ENCODE measurements at places on chromosomes 12 and 14.

- peak; percentile 12 for DNase-seq
Measured at GRCh38 chr12:27076928-27077327, 5.5 kb downstream of the C12orf71 start.

DNA sequence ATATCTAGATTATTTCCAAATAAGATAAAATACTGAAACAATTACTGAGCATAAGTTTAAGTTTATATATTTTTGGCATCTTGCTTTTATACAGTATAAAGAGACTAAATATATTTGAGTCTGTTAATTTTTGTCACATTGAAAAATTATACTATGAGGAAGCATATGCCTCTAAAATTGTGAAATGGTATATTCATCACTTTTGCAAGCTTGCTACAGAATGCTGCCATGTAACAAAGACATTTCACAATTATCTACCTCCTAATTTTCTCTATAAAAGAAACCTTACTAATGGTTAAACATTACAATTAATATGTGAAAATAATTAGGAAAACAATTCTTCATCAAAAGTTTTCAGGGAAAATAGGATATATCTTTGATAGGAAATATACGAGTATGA lies 22.7 kb upstream of the MUCL1 start:
- no peak for DNase-seq

GRCh38 chr14:57692671-57693070 lies 173.2 kb downstream of the SLC35F4 start:
- no peak for DNase-seq

- no peak for DNase-seq
Measured at GRCh38 chr14:105980224-105980623, 453.8 kb downstream of the TMEM121 start.

- no peak for DNase-seq
Measured at GRCh38 chr12:130787445-130788410, 51.3 kb downstream of the STX2 start.

DNA sequence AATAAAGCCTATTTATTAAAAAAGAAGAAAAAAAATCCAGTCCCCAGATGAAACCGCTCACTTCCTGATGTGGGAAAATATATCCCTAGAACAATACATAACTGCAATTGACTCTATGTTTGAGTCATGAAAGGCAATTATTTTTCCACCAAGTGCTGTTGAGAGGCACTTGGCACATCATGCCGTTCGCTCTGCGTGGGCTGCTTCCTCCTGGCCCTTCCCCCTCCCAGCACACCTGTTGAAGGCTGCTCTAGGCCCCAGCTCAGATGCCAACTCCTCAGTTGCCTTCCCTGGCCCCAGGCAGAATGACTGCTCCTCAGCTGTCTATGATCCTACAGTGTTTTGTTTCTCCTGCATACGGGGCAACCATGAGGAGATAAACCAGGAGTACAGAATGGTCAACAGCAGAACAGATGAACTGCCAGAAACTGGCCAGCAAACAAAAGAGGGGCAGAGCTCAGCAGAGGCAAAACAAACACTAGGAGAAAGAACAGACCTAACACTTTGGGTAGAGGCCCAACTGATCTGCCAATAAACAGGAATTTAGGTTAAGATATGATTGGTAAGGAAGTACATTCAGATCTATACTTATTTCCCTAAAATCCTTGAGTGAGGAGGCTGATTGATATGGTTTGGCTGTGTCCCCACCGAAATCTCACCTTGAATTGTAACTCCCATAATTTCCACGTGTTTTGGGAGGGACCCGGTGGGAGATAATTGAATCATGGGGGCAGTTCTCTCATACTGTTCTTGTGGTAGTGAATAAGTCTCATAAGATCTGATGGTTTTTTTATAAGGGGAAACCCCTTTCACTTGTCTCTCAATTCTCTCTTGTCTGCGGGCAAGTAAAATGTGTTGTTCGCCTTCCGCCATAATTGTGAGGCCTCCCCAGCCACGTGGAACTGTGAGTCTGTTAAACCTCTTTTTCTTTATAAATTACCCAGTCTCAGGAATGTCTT lies 58.6 kb downstream of the SLC38A1 start:
- no peak for DNase-seq

GRCh38 chr12:2691345-2692071 lies 103.3 kb upstream of the FKBP4 start:
- no peak for DNase-seq

DNA sequence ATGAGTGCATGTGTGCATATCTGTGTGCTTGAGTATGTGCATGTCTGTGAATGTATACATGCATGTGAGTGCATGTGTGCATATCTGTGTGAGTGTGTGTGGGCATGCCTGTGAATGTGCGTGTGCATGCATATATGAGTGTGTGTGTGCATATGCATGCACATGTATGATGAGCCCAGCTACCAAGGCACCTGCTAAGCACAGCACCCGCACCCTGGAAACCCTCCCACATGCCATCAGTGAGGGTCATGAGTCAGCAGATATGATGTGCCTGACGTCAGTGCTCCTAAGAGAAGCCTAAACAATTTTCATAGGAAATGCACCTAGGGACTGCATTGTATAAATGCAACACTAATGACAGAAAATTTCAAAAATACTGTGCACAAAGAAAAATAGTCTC lies 151.1 kb downstream of the KIF26A start:
- no peak for DNase-seq

- DNase-seq, result no peak
Measured at GRCh38 chr12:84218406-84218805, 694.2 kb downstream of the SLC6A15 start.

DNA sequence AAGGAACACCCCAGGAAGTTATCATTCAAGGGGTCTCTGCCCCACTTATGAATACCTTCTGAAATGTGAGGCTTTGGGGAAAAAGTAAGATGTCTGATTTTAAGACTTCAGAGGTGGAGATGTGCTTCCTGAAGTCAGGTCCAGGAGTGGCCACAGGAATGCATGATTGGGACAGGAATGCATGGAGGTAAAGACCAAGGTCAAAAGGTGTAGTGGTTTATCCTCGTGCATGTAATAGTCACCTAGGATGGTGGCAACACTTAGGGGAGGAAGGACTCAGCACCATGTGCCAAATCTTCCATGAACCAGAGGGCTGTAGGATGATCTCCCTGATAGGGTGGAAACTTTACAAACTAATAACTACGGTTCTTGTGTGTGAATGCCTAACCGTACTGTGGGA lies 217.3 kb downstream of the C12orf75 start:
- DNase-seq, result peak; percentile 10

GRCh38 chr12:13233830-13234641 lies 37.5 kb downstream of the EMP1 start:
- peak; percentile 62 for DNase-seq

DNA sequence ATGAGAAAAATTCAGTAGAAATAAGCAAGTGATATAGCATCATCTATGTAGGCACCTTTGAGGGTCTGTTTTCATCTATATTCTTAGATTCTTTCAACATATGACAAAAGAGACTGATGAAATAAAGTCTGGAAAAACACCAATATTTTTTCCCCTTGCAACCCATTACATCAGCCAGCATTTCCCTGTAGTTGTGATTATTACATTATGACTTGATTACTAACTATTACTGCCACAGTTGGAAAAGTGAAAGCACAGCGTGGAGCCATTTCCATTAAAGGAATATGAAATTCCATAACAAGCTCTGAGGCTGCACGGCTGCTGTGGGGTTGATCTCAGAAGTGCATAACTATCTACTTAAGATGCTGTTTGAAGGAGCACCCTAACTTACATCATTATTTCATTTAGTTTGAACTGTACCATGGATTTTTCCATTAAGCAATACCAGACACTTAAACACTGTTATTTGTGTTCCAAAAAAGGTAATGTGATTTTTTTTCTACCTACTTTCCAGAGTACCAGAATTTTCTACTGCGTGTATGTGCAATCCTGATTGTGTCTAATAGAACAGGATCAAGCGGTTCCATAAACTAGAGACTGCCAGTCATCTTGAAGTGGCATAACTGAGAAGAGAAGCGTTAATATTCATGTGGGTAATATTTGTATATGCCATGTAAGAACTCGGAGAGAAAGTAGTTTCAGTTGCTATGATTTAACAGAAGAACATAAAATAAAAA lies 405.5 kb downstream of the MDGA2 start:
- no peak for DNase-seq

- DNase-seq, result no peak
Measured at GRCh38 chr14:36316131-36316530, 4.3 kb downstream of the MBIP start.

DNA sequence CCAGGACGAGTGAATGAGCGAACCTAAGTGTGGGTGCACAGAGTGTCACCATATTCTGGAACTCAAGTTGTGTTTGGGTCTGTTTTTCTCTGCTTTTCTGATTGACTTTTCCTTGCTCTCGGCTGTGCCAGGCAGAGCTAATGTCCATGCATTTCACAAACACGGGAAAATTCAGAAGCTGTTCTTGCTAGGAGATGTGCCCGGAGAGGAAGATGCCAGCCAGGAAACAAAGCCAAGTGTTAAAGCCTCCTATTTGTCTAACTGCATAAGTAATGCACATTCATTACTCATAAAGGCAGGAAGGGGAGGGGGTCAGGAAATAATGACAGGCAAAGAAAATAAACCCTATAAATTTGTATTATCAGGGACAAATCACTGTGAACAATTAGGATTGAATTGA lies 250.4 kb upstream of the SFSWAP start:
- DNase-seq, result no peak

- no peak for DNase-seq
Measured at GRCh38 chr14:64974563-64974962, 2.4 kb upstream of the RAB15 start.

DNA sequence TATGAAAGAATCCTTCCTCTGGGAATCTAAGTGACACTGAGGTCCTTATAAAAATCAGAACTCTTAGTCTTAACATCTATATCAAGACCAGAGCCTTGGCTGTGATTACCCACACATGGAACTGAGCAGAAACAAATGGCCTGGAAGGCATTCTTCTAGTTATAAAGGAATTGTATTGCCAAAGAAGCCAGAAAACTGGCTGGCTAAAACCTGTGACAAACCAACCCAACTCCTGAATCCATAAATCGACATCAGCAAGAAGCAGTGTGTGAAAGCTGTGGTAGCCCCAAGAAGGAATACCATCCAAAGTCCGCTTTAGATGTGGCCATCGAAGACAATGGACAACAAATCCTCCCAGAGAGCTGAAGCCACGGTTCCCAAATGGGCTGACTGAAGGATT lies 97.9 kb upstream of the CCDC91 start:
- DNase-seq, result no peak

DNA sequence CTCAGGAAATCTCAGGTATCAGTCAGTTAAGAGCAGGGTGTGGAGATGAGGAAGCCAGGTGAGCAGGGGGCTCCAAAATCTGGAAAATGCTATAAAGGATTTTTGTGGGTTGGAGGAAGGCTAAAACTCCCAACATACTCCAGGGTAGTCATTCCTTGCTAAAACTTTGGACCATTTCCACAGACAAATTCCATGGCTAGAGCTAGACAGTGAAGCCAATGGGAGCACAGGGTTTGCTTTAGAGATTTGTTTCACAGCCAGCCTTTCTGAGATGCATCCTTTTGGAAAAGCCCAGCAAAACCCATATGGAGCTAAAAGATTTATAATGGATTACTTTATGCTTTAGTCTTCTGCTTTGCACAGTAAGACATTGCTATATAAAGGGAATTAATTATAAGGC lies 146.5 kb downstream of the SAMD4A start:
- no peak for DNase-seq

DNA sequence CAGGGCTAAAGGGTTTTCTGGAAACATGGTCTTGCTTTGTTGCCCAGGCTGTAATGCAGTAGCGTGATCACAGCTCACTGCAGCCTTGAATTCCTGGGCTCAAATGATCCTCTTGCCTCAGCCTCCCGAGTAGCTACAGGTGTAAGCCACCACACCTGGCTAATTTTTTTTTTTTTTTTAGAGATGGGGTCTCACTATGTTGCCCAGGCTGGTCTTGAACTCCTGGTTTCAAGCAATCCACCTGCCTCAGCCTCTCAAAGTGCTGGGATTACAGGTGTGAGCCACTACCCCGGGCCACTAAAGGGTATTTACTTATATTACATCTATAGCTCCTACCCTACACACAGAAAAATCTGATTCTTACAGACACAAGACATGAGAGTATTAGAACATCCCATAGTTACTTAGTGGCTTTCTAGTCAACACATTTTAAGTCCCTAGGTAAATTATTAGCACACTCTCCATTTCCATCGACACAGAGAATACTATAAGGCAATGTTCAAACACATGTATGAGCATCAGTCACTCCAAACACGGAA lies 6.2 kb upstream of the DCAF11 start:
- no peak for DNase-seq

DNA sequence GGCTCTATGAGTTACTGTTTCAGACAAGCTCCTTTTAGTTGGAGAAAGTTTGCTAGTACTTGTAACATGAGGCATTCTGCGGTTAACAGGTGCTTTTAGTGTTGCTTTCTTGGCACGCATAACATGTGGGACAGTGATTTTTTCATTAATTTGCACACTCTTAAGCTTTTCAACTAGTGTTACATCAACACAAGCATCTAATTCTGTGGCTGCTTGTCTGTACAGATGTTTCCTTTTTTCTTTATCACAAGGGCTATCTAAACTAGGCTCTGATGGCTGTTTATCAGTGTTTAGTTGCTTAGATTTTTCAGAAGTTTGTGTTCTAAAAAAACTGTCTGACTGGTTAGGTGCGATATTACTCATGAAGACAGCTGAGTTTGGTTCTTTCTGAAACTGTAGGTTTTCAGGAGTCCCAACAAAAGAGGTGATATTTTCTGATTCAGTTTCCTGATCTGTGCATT lies 120.1 kb downstream of the RALGAPA1 start:
- no peak for DNase-seq

- peak; percentile 35 for DNase-seq
Measured at GRCh38 chr12:56333197-56333678, 562 bp downstream of the PAN2 start.

DNA sequence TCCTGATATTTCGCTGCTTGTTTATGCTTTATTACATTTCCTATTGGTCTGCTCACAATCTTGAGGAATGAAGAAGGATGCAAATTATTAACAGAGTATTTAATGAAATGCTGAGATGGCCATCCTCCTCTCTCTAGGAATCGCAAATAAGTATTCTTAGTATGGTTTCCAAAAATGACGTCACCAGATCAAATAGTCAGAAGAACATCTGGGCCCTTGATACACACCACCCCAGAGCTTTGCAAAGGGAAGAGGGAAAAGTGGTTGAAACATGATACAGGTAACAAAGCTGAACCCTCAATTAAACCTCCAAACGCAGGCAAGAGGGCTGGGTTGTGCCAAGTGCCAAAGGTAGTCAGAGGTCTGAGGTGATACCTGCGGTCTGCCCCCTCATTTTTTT lies 107.3 kb downstream of the BCL11B start:
- DNase-seq, result no peak

DNA sequence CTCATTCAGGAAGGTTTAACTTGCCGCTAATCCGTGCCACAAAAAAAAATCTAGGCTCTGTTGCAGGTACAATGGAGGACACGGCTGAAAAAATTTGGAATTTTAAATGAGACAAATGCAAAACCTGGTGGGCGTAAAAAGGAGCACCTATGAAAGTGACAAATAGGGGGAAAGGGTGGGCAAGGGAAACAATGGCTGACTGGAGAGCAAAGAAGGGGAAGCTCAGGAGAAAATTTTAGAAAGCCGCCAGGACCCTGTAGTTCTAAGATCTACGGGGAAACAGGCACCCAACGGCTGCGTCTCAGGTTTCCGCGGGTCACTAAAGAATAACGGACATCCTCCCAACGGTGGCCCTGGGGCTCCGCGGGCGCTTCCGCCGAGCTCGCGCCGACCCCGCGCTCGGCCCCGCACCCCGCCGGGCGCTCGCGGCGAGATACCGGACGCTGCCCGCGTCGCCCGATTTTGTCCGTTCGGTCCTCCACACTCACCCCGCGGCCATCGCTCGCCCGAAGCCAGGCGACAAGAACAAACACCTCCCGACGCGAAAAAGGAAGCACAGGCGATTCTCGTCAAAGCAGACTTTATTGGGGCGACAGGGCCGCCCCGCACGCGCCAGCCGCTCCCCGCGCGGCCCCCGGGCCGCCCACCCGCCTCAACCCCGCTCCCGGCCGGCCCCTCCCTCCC lies 1.1 kb upstream of the YY1 start:
- DNase-seq, result no peak

Measured in PC-9 (cell line).